Head of caudate nucleus (tissue), 42 donors: ENCODE measurements at places on chromosomes 2 and 18.

DNA sequence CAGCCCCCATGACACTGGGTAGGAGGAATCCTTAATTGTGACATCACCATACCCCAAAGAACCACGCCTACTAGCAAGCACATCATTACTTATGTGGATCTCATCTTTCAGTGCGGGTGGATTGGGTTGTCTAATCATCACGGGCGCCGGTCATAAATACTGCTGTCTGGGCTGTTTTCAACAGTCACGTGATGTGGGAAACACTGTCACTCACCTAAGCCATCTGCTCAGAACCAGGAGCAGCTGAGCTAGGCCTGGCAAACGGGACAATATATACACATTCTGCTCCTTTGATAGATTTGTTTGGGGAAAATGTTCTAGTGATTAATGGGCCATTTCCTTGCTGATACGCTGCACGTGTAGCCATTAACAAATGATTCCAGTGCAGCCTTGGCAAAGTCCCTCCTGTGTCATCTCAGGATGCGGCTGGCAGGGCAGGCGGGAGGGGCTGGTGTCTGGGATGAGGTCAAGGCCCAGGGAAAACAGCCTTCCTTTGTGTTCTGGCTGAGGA is 145.9 kb upstream of the COPS8 start:
- no peak for DNase-seq

GRCh38 chr18:21472741-21473140 is 127.8 kb downstream of the ESCO1 start:
- no peak for DNase-seq

GRCh38 chr2:73135236-73135635 is 22.5 kb upstream of the RAB11FIP5 start:
- DNase-seq, result no peak

DNA sequence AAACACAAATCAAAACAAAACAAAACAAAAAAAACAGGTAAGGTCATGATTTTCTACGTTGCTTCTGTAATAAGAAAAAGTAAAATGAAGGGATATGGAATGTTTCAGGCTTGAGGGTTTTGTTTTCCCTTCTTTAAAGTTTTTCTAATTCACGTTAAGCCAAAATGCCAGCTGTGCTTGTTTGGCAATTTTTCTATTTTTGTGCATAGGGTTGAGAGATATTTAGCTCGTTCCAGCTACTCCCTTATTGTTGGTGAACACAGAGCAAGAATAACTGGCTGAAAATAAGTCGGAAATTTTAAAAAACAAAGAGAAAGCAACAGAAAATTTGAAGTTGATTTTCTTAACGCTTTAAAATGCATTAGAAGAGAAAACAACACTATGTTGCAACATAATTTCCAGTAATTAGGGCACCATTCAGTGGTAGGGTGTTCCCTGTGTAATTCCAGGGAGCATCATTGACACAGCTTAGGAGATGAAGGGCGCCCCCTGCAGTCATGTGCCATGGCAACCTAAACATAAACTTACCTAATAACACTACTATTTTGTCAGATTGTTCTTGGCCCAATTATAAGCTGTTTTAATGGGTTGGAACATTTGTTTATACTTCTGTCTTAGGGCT is 99.5 kb downstream of the DTNA start:
- DNase-seq, result peak; percentile 60

DNA sequence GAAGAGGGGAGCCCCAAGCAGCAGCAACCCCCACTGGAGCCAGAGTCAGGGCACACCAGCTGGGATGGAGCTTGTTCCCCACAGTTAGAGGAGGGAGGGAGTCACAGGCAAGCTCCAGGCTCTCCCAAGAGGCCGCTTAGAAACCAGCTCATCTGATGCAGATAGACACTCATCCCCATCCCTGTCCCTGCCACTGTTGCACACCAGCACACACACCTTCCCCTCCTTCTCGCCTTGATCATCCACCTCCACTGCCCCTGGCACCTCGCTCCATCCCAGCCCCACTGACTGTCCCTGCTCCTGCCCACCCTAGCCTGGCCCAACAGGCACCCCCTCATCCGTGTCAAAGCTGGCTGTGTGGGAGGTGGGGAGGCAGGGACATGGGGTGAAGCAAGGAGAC is 1.5 kb upstream of the RUFY4 start:
- DNase-seq, result no peak

- no peak for DNase-seq
Observed at GRCh38 chr18:42574871-42575270, 540.6 kb downstream of the RIT2 start.

DNA sequence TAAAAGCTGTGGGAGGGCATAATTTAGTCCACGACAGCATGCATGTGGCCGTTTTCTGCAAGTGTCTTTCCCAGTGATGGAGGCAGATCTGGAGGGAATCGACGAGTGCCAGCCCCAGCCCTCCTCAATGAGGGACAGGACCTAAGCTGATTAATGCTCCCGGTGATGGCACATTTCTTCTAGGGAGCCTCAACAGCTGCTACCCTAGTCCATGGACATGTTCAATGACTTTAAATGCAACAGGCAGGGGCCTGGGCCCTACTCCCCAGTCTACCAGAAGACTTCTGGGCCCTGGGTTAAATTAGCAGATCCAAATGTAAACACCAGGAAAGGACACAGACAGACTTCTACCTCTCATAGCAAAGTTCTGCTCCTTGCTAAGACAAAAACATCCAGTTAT is 155.1 kb downstream of the ACTR3 start:
- no peak for DNase-seq

DNA sequence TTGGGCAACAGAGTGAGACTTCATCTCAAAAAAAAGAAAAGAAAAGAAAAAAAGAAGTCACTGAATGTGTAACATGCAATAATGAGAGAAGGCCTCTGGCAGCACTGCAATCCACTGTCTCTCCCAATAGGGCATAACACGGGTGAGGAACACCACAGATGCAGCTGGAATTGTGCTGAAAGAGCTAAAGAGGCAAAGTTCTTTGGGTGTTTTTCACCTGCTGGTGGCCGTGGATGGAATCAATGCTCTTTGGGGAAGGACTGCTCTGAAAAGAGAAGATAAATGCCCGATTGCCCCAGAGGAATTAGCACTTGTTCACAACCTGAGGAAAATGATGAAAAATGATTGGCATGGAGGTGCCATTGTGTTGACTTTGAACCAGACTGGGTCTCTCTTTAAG is 31.0 kb upstream of the CYBRD1 start:
- DNase-seq, result no peak

GRCh38 chr2:201974171-201975100 is 59.2 kb upstream of the FZD7 start:
- DNase-seq, result no peak

DNA sequence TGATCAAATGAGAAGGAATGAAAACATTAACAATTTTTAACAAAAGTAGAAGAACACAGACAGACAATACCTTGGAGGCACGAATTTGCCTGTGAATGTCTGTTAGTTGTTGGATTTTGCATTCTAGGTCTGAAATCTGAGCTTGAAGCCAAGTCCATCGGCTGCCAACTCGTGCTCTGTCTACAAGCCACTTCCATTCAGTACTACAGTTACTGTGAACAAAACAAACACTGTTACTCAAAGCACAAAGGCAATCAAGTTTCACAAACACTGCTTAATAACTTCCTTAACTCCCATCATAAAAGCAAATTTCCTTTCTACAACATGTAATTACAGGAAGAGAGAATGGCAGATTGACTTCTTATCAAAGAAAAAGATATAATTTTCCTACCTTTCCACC is 42.2 kb downstream of the KANSL1L start:
- DNase-seq, result no peak

DNA sequence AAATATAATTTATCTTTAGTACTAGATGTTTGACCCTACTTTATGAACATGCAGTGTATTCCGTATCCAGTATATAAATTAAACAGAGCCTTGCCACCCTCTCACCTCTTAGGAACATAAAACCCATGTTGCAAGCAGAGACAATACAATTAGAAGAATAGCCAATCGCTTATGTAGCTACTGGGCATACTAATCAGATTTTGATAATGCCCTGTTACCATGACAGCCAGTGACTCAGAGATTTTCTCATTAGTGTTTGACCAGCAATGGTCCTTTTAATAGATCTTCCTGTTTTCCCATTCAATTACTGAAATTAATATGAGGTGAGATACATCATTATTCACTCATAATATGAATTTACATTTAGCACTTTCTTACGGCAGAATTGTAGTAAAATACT is 547.3 kb upstream of the VWC2L start:
- DNase-seq, result no peak

GRCh38 chr2:100865816-100866460 is 46.0 kb downstream of the NPAS2 start:
- DNase-seq, result peak; percentile 42

DNA sequence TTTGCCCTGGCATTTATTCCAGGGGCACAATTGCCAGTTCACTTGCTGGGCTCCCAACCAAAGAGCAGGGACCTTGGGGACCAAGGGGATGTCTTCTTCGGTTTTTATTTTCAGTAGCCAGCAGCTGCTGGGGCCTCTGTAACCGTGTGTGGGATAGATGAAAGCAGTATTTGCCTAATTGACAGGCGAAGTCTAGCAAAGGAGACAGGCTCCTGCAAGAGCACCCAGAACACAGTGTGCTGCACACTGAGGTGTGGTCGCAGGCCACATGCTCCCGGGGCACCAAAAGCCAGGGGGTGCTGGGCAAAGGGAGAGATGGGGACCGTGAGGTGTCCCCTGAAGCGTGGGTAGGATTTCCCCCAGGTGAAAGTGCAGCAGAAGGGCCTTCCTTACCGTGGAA is 5.3 kb downstream of the SAG start:
- no peak for DNase-seq

DNA sequence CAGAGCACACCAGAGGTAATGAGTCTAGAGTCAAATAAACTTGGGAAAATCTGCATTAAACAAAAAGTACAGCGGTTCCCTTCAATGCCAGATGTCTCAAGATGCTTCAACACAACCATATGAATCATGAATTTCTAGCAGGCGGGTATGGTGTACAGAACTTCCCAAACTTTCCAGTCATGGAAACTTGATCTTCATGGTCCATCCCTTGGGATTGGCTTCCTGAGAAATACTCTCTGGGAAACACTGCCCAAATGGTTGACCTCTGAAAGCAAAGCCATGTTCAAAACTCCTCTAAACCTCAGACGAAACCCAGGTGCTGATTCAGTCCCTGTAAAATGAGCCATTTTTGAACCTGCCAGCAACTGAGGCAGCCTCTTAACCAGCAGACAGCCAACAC is 16.4 kb upstream of the TMEM247 start:
- no peak for DNase-seq

DNA sequence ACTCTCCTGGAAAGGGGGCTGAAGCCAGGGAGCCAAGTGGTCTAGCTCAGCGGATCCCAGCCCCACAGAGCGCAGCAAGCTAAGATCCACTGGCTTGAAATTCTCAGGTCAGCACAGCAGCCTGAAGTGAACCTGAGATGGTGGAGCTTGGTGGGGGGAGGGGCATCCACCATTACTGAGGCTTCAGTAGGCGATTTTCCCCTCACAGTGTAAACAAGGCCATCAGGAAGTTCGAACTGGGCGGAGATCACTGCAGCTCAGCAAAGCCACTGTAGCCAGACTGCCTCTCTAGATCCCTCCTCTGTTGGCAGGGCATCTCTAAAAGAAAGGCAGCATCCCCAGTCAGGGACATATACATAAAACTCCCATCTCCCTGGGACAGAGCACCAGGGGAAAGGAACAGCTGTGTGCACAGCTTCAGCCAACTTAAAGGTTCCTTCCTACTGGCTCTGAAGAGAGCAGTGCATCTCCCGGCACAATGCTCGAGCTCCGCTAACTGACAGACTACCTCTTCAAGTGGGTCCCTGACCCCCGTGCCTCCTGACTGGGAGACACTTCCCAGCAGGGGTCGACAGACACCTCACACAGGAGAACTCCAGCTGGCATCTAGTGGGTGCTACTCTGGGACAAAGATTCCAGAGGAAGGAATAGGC is 282.3 kb upstream of the EPC2 start:
- DNase-seq, result no peak
